HFFc6 (cell line): ENCODE measurements at places on chromosomes 3 and 15.

DNA sequence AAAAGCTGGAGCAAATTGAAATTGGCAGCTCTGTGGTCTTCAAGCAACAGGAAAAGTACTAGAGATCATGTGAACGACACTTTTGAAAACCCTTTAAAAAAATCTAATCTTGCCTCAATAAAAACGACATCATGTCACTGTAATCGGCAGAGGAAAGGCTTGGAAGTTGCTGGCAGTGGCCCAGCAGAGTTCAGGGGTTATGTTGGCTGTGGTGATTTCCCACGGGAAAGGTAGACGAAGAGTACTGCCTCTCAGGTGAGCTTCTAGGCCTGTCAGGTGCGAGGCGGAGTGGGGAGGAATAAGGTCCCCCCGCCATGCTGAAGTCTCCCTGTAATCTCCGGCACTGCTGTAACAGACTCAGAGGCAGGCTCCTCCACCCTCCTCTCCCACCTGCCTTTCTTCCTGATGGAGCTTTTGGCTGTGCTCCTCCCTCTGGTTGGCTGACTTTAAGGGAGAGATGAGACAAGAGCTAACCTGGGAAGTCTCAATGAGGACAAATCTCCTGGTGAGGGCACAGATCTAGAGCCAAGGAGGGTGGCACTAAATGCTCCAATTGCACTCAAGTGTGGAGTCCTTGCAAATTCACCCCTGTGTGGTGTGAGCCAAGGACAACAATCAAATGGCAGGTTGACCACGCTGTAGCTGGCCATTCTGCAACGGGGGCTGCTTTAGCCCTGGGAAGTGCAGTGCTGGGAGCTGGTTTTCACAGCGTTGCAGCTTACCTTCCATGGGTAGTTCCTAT, 18.7 kb upstream of the HES1 start:
- DNase-seq = no peak

DNA sequence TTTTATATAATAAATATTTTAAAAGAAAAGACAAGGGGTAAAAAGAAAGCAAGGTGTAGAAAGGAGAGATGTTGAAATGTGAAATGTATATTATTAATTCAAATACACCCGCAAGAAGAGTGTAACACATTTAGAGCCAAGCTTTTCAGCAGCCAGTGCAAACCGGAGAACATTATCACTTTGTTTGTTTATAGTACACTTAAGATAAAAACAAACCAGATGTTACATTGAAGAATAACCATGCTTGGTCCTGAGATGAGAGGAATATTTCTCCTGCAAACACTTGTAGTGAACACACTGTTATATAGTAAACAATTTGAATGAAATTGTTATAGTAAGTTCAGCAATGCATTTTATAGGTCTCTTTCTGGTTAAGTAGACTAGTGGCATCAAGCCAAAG, 1441.5 kb downstream of the OTOL1 start:
- no peak for DNase-seq

GRCh38 chr3:156256256-156256655, 135.9 kb downstream of the KCNAB1 start:
- no peak for DNase-seq

- no peak for DNase-seq
These were observed 24.3 kb downstream of the GPR160 start for GRCh38 chr3:170062068-170062467.

GRCh38 chr3:135982922-135983581, 17.5 kb downstream of the PPP2R3A start:
- DNase-seq = peak; percentile 48

- DNase-seq = no peak
These were observed 89.1 kb downstream of the EBLN2 start for GRCh38 chr3:73150369-73151130.

GRCh38 chr3:188046561-188047211, 107.3 kb upstream of the LPP start:
- peak; percentile 11 for DNase-seq

DNA sequence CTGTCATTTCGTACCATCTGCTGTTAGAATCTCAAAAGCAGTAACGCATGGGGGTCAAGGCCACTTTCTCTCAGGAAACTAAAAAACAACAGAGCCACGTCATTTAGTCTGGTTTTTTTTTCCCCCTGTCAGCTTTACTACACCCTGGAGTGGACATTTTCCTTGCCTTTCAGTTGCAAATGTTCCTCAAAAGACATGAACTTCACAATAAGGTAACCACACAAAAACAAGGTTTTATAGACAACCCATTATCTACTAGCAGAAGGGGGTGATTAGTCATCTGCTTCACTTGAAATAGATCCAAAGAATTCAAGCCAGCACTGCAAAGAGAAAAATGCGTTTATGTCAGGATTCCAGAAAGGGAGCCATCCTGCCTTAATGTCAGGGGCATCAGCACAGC, 171.8 kb upstream of the CDIN1 start:
- peak; percentile 81 for DNase-seq

DNA sequence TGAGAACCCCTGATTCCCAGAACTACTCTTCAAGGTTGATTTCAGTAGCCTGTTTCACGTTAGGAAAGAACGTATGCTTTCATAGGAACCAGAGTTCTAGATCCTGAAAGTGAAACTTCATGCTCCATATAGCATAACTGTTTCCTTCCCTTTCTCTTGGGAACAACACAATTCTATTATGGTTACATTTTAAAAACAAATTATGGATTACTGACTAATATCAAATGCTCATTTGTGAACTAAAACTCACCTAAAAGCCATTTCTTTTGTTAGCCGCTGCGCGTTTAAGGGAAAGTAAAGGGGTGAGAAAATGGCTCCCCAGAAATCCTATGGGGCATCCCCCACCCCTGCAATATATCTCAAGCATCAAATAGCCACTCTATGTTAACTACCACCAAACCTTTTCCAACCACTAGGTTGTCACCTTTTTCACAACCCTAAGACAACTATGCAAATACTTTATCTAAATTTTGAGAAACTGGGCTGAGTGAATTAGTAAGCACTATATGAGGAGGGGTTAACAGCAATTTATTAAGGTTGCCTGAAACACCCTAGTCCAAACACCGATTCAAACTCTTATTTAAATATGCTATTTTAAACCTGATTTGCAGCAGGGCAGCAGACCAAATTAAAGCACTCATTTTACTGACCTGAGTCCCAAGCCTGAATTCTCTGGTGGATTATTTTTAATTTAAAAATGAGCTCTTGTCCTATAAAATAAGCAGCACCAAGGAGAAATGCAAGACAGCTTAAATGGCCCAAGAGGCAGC, 2.4 kb downstream of the SIAH2 start:
- DNase-seq = no peak

- no peak for DNase-seq
These were observed 6.0 kb downstream of the PLIN1 start for GRCh38 chr15:89673165-89673512.

GRCh38 chr15:73153024-73153423, 100.8 kb downstream of the NEO1 start:
- DNase-seq = no peak

DNA sequence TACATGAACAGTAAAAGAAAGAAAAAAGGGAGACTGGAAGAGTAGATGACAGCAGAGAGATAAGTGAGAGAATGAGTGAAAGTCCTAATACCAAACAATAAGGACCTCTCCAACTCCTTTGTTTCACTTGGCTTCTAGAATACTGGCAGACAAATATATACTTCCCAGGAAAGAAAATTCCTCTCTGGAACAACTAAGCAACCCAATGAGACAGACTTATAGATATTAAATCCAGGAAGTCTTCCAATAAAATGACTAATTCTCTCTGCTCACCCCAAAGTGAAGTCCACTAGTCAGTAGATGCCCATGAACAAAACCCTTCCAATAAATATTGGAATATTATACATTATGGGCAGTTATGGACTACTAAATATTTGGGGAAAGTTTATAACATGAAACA, 114.2 kb downstream of the NEDD4 start:
- DNase-seq = no peak

GRCh38 chr3:170482199-170482598, 63.5 kb downstream of the CLDN11 start:
- DNase-seq = no peak

- DNase-seq = peak; percentile 25
These were observed 53.7 kb downstream of the BDH1 start for GRCh38 chr3:197501879-197502620.

GRCh38 chr3:4907643-4908432, 71.4 kb upstream of the BHLHE40 start:
- no peak for DNase-seq

DNA sequence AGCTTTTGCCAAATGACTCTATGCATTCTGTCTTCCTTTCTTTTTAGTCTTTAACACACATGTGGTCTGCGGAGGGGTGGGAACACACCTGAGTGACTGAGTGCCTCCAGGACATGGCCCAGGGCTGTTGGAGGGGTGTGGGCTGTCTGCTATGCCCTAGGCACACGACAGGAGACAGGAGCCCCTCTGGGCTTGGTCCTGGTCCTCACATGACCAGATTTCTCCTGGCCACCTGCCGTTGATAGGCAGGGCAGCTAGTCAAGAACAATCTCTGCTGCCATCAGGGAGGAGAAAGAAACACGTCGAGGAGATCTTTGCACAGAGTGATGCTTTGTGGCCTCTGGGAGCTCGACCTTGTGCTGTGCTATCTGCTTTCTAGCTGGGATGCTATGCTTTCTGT, 176.6 kb downstream of the KLF13 start:
- no peak for DNase-seq

- peak; percentile 84 for DNase-seq
These were observed 129.4 kb downstream of the VGLL4 start for GRCh38 chr3:11514191-11514821.

GRCh38 chr3:50265571-50265970, 3.4 kb upstream of the SEMA3B start:
- no peak for DNase-seq

DNA sequence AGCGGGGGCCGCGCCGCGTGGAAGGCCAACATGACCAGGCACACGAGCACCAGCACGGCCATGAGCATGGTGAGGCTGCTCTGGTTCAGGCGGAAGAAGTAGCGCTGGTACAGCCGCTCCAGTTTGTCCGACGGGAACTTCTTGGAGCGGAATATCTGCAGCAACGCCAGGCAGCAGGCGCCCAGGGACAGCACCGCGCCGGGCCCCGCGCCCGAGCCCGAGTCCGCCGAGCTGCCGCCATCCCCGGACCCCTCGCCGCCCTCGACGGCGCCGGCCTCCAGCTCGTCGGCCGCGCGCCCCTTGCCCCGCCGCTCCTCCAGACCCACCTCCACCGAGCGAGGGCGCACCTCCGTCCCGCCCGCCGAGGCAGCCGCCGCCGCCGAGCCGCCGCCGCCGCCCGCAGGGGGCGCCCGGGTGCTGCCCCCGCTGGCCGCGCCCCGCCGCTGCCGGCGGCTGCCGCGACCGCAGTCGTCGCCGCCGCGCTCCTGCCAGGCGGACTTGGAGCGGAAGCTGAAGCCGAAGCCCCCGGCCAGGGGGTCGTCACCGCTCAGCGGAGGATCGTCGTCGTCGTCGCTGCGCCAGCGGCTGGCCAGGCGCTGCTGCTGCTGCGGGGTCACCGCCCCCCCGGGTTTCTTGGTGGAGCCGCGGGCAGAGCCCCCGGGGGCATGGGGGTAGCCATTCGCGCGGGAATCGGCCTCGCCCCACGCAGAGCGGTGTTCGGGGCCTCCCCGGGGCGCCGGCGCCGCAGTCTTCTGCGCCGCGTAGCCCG, 957 bp downstream of the ADCY5 start:
- no peak for DNase-seq

- DNase-seq = no peak
These were observed 9.4 kb downstream of the TMOD2 start for GRCh38 chr15:51760805-51761204.

DNA sequence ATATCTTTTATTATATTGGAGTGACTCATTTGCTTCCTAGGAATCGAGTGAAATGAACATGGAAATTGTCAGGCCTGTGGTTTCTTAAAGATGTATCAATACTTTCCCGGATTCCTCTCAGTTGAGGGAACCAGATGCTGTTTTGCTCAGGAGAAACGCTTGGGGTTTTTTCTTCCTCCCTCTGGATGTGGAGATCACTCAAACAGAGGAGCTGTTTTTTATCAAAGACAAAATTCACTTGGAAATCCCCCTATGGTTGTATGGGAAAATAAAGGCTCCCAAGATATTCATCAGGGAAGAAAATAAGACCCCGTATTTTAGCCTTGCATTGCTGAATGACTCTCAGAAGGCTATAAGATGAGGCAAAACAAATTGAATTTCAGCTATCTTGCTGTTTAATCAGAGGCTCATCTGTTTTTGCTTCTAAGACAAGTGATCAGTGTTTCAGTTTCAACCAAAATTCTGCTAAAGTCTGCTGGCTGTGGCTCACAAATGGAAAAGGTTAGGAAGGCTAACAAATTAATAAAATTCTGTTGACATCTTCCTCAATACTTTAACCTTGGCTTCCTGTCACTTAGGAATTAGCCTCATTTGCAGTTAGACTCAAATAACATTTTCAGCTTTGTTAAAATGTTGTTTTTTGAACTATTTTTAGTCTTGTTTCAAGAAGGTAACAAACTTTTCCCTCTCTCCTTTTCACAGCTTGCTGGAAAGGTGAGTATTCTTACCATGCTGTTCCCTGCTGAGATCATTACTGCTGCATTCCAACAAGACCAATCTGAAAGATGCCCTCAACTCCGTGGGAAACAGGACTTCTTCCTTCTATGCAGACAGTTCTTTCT, 83.6 kb downstream of the COL6A5 start:
- no peak for DNase-seq

- no peak for DNase-seq
These were observed 816.3 kb downstream of the FHIT start for GRCh38 chr3:60434950-60435349.

DNA sequence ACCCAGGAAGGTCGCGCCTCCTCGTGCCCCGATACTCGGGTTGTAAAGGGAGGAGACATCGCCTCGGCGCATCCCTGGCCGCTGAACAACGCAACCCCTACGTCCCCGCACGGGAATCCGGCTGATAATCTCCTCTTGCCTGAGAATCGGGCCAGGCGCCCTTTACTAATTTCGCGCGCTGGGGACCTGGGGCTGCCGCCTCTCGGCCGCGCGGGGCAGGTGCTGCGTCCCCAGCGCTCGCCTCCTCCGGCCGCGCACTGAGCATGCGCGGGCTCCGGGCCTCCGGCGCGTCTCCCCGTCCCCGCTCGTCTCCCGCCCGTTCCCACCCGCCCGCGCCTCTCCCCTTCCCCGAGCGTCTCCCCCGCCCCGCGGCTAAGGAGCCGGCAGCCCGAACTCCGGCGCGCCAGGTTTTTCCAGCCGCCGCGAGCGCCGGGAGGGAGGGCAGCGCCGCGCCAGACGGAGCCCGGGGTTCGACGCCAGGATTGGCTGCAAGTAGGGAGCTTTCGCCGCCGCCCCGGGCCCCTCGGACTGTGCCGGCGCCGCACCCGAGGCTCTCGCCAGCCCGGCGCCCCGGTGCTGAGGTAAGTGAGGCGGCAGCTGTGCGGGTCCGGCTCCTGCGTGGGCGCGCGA, at the start of gene CNTN4:
Gene CNTN4 (plus strand): TSS at position 469 of the 630 bp plus-strand sequence.
- DNase-seq = no peak

DNA sequence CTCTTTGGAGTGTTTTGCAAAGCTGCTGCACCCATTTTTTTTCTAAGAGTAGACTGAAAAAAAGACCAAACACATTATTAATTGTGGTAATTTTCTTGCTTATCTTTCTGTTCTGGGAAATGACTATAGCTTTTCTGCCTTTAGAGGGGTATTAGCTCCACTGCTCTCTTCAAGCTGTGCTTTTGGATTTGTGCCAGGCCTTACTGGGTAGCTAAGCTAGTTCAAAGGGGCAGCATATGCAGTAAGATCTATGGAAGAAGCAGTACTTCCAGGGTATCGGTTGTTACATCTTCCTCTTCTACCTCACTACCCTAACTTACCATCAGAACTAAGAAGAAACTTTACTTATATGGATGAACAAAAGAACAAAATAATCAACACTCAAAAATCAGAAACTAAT, 28.7 kb upstream of the ARIH1 start:
- DNase-seq = no peak

GRCh38 chr3:37149257-37149656, 25.1 kb downstream of the LRRFIP2 start:
- DNase-seq = no peak
